ENCODE measurements at places on chromosomes 11 and 22.

DNA sequence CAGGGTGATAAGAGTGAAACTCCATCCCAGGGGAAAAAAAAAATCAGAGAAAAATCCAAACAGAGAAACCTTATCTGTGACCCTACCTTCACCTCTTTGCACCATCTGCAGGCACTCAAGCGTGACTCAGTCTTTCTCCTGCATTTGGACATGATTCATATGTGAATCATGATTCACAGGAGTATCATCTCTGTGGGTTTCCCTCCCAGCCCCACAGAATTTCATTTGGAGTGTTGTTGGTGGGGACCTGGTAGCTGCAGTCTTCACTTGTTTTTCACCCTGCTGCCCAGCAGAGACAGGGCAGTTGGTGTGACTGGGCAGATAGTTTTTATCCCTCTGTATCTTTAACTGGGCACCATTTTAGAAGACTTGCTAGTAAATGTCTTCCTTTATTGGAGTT lies 75.7 kb downstream of the DEPDC5 start:
- DNase-seq = peak; percentile 20

DNA sequence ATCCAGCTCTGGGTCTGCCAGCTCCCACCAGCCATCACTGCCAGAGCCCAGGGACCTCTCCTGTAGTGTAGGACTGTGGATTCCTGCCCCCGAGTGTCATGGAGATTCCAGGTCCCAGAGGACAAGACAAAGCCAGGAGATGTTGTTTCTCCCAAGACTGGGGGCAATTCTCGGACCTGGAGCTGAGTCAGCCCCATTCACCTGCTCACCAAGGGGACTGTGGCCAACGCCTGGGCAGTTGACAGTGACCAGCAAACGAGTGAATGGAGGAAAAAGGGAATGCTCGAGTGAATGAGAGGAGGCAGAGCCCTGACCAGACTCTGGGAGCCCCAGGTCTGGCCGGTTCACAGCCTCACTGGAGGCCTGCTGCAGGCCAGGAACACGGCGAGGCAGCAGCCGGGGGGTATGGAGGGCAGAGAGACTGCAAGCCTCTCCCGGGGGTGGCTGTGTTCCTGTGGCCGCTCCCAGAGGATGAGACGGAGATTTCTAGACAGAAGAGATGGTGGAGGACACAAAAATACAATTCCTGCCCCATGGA lies 61.3 kb upstream of the PRR5 start:
- no peak for DNase-seq

GRCh38 chr11:72379384-72380131 lies 54.8 kb downstream of the CLPB start:
- no peak for DNase-seq

- no peak for DNase-seq
Observed at GRCh38 chr22:30561402-30562189, 12.9 kb downstream of the GAL3ST1 start.

GRCh38 chr11:65502274-65502554 lies 3.4 kb downstream of the MALAT1 start:
- DNase-seq = no peak

DNA sequence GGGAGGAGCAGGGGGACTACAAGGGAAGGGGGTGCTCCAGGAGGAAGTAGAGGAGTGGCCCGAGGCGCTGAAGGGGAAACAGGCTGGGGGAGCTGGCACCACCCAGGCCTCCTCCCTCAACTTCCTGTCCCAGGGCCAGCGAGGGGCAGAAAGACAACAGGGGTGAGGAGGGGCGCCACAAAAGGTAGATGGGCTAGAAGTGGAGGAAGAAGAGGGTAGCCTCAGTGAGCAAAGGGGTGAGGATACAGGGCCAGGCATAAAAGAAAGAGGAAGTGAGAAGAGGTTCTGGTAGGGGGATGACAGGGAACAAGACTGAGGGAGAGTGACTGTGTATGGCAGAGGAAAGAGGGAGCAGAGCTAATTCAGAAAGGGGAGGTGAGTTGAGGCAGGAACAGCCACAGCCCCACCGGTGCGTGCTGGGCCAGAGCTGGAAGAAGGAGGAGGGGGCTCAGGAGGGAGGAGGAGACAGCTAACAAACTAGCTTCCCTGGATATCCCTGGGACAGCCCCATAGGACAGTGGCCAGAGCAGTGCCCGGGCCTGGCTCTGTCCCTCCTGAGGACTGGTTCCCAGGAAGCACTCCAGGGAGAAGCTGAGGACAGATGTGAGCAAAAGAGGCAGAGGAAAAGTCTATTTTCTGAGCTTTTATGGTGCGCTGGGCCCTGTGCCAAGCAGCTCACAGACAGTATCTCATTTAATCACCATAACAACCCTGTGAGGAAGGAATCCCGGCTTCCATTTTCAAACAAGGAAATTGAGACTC lies 8.5 kb downstream of the DCHS1 start:
- DNase-seq = no peak

DNA sequence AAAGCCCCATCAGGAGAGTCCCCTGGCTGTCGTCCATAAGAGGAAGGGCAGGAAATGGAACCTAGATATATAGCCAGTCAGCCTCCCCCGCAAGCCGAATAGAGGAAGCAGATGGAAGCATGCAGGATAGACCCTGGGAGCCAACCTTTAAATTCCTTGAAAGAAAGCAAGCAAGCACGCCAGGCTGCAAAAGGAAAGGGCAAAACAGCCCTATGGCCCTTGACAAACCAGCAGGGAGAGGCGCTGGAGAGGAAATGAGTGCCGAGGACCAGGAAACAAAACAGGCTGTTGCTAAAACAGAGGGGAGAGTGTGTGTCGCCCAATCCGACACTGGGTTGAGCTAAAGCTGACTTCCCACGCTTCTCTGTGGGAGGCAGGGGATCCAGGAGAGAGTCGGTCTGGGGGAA lies 203.5 kb upstream of the MTNR1B start:
- no peak for DNase-seq

- DNase-seq = no peak
Observed at GRCh38 chr11:101434026-101434643, 149.7 kb downstream of the TRPC6 start.

- DNase-seq = no peak
Observed at GRCh38 chr11:76889411-76889975, 28.8 kb downstream of the ACER3 start.

GRCh38 chr11:43830928-43831440 lies 49.6 kb upstream of the ALKBH3 start:
- no peak for DNase-seq

GRCh38 chr11:22807855-22808570 lies 21.6 kb downstream of the SVIP start:
- DNase-seq = no peak

- DNase-seq = peak; percentile 75
Observed at GRCh38 chr11:86938900-86939880, 16.0 kb downstream of the FZD4 start.

DNA sequence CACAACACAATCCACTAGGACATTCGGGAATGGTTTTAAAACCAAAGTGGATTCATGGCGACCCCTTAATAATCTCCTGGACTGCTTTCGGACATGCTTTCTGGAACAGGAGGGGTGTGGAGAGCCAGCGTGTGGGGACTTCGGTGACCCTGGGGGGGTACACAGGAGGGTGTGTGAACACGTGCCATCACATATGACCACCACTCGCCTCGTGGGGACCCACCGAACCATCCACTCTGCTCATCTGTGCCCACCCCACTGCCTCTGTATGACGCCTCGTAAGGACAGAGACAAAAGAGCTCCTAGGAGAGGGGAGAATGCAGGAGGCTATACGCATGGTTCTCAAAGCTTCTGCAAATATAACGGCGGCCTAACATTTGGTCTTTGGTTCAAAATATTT lies 8.9 kb downstream of the LTO1 start:
- DNase-seq = no peak

DNA sequence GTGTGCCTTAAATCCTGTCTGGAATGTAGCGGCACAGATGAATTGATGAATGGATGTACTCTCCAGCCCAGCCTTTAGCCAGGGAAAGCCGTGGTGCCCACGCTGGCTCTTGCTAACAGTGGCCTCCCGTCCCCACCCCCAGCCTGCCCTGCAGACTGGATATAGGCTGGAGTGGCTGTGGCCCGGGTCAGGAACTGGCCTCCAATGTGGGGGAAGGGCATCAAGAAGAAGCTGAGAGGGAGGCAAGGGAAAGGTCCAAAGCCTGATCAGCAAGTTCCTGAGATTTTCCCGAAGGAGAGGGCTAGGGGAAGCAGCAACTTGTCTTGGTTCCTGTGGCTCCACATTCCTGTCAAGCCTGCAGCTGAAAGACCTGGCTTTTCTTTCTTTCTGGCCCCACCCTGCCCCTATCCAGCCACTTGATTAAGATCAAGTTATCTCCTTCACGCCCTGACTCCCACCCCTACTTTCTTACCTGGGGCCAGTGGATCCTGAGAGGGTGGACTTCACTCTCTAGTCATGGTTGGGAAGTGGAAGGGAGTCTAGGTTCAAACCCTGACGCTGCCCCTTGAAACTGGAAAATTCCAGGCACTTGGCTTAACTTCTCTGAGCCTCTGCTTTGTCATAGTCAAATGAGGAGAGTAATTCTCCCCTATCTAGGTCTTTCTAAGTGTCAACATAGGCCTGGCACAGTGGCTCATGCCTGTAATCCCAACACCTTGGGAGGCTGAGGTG lies 11.0 kb upstream of the MICALL1 start:
- DNase-seq = no peak

DNA sequence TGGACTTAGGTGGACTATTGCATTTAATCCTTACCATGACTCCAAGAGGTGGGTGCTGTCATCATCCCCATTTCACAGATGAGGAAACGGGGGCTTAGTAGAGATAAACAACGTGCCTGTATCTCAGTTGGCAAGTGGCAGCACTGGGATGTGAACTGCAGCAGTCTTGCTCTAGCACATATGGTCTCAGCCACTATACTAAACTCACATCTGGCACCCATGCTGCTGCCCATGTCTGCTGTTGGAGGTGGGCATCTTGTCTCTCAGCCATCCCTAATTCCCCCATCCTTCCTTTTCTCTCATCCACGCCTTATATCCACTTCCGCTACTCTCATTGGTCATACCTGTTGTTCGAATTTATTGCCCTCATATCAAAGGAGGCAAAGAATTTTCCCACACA lies 3.8 kb downstream of the PRG3 start:
- DNase-seq = no peak

- DNase-seq = no peak
Observed at GRCh38 chr11:4677948-4678347, 19.7 kb downstream of the OR51E2 start.

- no peak for DNase-seq
Observed at GRCh38 chr22:31192513-31192912, 19.6 kb upstream of the LIMK2 start.

DNA sequence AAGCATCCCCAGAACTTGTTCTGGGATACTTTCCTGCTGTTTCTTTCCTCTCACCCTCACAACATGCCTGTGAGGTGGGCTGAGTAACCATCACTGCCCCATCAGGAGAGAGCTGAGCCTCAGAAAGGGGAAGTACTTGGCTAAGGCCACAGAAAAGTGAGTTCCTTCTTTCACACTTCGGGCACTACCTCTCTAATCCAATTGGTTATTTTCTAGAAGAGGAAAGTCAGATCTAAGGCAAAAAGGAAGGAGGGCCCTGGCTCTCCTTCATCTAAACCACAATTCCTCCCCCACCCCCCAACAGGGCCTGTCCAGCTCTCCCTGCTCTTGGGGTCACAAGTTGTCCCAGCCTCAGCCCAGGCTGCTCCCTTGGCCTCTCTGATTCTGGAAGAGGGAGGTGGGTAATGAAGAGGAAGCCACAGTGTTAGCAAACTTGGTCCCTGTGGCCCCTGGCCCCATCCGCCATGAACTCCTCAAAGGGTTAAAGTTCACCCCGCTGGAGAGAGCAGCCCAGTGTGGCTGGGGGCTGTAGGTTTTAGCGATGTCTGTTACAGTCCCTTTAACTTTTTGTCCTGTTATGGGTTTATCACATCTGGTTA lies 34.0 kb downstream of the SLC22A12 start:
- DNase-seq = no peak

GRCh38 chr11:127485541-127485940 lies 485.0 kb upstream of the KIRREL3 start:
- DNase-seq = no peak

DNA sequence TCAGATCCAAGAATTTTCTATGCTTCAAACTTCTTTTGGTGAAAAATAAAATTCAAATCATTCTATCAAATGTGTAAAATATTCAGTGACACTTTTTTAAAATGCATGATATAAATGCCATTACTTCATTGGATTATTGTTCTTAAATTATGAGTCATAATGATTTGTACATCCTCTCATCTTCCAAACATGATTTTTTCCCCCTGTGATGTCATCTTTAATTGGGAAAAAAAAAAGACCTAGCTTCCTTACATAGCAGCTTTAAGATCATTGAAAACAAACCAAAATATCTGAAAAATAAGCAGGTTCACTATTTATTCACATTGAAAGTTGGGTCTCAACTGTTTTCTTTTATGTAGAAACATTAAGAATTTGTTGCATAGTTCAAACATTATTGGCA lies 1549.4 kb downstream of the LRRC4C start:
- DNase-seq = no peak

DNA sequence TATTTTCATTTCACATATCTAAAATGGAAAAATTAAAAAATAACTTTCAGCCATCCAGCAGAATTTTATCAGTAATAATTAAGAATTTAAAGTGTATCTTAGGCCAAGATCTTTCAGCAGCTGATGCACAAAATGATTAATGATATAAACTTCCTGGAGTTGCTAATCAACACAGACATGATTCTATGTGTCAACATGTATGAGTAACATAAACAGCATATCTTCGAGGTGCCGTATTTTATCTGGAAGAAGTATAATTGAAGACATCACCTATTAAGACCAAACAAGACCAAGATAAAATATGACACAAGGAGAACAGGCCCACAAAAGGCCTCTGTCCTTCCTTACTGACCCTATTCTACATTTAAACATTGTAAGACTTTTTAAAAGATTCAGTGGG lies 45.2 kb downstream of the SLC5A12 start:
- DNase-seq = no peak

DNA sequence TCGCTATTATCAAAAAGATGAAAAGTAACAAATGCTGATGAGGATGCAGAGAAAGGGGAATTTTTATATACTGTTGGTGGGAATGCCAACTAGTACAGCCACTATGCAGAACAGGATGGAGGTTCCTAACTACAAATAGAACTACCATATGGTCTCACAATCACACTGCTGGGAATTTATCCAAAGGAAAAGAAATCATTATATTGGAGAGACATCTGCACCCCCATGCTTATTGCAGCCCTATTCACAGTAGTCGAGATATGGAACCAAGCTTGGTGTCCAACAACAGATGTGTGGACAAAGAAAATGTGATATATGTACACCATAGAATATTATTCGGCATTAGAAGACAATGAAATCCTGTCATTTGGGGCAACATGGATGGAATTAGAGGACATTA lies 19.6 kb upstream of the POU2AF2 start:
- DNase-seq = no peak

All from NCI-H2029 treated with DMSO at 0.1 percent for 48 hours (cell line).